ENCODE measurements at places on chromosomes 4 and X.
A peak's percentile ranks its signal among the peaks of the same experiment; 100 is the strongest.

DNA sequence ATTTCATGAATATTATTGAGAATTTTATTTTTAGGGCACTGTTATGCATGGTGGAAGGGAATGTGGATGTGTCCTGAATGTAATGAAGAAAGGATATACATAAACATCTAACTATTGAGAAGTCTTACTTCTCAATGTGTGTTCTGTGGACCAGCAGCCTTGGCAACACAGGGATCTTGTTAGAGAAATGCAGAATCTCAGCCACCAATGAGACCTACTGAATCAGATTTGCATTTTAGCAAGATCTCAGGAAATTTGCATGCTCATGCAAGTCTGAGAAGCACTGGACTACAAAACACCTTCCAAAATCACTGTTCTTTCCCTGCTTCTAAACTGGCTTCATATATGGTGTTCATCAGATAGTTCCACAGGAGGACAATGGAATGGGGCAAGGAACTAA is 139.7 kb upstream of the WDFY3 start:
- no peak for DNase-seq

DNA sequence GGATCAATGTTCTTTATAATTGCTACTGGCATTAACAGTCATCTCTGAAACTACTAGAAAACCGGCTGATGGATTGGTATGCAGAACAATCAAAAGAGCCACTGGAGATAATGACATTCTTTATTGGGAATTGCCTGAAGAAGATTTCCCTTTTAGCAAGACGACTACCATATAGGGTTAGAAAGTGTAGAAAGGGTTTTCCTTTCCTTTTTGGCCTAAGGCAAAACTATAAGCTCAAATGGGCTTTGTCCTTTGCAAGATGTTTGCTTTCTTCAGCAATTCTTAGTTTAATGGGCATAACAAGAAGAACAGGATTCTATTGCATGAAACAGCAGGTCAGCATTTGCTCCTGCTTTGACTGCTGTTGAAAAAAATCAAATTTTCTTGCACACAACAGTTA is 214.2 kb upstream of the PCDH10 start:
- DNase-seq = no peak

DNA sequence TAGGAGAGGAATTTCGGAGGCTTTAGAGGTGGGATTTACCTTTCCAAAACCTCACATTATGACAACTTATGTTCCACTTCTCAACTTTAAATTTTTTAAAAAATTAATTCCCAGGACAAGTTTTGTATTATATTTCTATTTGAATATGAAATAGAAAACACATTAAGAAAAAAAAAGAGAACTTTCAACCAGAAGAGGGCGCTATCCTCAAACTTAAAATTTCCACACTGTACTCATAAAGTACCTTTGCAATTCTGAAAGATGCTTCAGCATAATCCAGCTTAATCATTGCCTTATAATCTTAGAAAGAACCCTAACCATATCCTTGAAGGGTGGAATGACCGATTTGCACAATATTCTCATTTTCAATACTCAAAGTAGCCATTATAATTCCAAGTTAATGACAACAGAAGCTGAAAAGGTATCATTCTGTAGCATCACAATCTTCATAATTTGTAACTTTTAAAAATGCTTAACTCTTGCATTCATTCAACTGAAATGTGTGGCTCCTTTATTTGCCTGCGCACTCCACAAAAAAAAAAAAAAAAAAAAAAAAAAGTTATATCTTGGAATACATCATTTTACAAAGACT is 158.0 kb downstream of the KCNIP4 start:
- no peak for DNase-seq

DNA sequence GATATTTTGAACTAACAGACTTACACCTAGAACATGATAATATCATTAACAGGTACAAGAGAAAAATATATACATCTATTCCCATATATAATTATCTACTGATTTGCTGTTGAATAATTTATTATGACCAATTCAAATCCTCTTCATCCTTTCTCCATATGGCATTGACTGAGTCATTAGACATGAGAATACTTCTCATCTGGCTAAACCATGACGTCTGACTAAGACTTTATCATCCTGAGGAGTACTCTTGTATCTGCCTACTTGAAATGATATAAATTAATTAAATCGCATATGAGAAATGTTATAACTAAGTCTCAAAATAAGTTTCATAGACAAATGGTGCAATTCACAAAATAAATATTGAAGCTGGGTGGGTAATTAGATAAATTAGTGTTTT is 67.4 kb downstream of the EMCN start:
- no peak for DNase-seq

DNA sequence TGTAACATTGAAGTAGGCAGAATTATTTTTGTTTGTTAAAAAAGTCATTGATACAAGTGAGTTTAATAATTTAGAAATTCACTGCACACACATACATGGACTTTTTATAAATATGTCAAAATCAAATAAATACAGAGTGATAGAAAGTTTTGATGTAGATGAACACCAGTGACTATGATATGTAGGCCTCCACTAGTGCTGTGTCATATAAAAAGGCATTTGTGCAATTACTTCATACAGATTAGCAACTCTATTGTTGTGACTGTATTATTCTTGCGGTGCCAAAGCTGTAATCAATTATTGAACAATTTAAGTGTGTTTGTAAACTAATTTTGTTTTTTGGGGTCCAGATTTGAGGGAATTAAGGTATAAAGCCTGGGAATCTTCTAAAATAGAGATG is 366.2 kb upstream of the PITX2 start:
- no peak for DNase-seq

DNA sequence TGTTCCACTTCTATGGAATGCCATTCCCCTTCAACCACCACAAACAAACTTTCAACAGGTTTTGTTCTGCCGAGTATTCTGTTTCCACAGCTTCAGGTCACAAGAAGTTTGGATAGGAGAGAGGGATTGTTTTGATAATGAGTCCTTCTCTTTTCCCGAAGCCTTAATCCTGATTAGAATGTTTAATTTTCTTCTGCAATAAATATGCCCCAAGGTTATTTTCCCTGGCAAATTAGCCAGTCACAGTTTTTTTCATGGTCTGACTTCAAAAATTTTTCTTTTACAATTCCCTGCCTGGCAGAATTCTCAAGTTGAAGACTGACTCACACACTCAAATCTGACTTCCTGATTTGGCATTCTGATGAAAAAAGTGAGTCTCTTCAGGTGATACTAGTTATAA is 33.1 kb upstream of the EDNRA start:
- DNase-seq = no peak

DNA sequence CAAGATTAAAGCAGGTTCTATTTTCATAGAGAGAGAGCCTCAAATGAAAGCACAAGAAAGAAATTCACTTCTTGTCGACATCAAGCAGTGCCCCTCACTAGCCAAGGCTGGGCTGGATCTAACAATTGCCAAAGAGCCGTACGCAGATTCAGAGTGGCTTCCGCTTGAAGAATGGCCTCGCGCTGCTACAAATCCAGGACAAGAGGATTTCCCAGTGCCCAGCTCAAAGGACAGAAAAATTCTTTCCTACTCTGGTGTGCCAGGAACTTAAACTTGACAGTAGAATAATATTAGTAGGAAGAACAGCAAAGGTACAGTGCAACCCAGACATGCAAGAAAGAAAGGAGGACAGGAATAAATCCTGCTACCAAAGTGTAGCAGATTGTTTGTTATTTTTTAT is 56.5 kb upstream of the PPARGC1A start:
- no peak for DNase-seq

DNA sequence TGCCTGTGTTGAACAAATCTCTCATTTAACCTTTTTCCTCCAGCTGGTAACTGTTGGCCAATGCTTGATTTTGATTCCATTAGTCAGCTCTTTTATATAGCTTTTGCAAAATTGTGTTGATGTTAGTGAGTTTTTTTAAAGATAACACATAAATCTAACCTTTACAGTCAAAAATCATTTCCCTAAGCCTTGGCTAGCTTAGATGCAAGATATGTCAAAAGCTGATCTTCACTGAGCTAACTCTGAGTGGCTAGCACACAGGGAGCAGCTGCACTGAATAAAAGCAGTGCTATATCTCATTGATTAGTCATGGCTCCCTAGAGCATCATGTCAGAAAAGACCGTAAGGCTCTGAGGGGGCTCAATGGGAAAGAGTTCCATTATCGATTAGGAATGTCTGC is 78.7 kb downstream of the PPARGC1A start:
- DNase-seq = no peak

DNA sequence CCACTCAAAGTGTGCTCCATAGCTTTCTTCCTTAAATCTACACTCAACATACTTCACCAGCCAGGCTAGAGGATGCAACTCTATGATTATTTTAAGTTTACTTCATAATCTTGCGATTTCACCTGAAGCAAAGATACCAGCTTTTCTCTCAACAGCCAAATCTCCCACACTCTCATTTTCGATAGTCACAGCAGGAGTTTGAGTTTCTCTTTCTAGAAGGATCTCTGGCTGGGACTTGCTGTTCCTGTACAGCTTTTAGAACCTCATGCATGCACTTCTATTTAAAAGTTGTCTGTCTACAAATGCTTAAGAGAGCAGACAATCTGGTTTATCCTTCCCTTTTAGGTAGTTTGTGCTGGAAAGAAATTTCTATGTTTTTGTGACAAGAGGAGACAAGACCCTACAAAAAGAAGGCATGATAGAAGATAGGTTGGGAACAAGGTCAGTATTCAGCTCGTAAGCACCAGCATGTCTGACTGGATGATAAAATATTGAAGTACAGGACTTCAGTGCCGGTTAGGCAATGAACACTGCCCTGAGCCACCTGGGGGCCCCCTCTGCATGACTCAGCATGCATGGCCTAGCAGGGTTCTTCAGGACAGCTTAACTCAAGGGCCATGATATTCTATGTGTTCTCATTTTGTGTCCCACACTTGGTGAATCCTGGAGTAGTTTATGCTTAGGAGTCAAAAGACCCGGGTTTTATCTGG is 65.6 kb downstream of the ATXN3L start:
- peak; percentile 58 for DNase-seq

- no peak for DNase-seq
Measured at GRCh38 chr4:42554072-42554471, 102.8 kb downstream of the ATP8A1 start.

- DNase-seq = no peak
Measured at GRCh38 chr4:26858947-26859401, 1.7 kb upstream of the STIM2 start.

DNA sequence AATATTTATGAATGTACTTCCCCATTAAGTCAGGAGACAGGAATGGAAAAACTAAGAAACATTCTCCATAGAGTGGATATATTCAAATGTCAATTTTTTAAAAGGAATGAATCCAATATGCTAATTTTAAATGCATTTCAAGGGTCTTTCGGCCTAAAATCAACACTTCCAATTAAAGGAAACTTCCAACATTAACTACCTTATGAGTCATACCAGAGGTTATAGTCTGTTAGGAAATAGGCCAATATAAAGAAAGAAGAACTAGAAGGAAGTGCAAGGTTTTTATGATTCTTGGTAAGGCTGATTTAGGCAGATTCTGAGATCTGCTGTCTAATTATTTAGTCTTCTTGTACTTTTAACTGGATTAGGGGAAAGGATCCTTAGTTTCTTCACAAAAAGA is 260.1 kb upstream of the EDNRA start:
- no peak for DNase-seq

GRCh38 chr4:42050516-42051249 is 60.4 kb downstream of the SLC30A9 start:
- no peak for DNase-seq

- no peak for DNase-seq
Measured at GRCh38 chr4:38591617-38592337, 72.2 kb upstream of the KLF3 start.

- peak; percentile 22 for DNase-seq
Measured at GRCh38 chr4:169612871-169613859, 782 bp upstream of the NEK1 start.

GRCh38 chr4:163167333-163167626 is 590 bp upstream of the NAF1 start:
- peak; percentile 35 for DNase-seq

DNA sequence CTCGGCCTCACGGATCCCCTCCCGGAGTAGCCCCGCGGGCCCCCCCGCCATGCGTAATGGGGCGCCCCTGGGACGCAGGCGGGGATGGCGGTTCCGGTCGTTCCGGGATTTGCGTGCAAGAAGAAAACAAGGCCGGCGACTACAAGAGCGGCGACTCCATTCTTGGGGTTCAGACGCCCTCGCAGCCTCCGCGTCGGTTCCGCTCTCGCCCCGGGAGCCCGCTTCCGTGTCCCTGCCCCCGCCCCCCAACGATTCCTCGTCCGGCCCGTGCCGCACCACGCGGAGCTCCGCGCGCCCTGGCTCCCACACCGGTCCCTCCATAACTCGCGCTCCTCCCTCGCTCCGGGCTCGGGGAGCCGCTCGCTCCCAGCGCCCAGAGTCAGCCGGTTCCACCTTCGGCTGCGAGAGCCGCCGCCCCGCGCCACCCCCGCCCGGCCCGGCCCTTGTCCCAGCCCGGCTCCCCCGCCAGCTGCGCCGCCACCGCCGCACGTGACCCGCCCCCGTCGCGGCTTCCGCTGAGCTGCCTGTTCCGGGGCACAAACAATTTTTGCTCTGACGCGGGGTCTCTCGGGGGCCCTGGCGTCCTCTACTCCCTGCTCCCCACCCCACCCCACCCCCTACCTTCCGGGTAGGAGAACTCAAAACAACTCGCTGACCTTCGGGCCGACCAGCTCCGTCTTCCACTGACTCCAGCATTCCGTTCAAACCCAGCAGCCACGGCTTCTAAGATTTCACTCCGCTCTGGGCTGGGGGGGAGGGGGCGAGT is 78.8 kb upstream of the BCOR start:
- peak; percentile 85 for DNase-seq

GRCh38 chrX:110167952-110168451 is 149.9 kb downstream of the AMMECR1 start:
- no peak for DNase-seq

GRCh38 chr4:25788703-25789238 is 74.0 kb downstream of the SEL1L3 start:
- no peak for DNase-seq

DNA sequence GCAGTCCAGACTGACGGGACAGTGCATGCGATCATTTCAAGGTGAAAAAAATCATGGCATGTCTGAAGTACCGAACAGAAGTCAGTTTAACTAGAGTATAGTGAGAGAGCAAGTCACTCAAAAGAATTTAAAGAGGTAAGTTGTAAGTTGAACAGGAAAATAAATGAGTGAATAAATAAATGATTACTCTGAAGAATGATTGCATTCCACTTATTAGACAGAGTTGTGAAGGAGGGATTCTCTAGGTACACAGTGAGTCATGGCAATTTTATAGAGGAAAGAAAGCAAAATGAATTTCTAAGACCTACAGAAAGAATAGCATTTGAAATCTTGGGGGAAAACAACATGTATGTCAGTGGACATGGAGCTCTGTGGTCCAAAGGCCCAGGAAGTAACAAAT is 37.1 kb upstream of the SLC7A11 start:
- DNase-seq = no peak

GRCh38 chr4:99610605-99611175 is 36.1 kb downstream of the MTTP start:
- DNase-seq = no peak

Data from GM06990 (cell line).